ENCODE measurements at places on chromosomes 6 and 20.

- no peak for DNase-seq
Observed at GRCh38 chr6:26554697-26555504, 16.7 kb downstream of the HMGN4 start.

GRCh38 chr20:46237227-46237626 lies 71.1 kb downstream of the CDH22 start:
- no peak for DNase-seq

DNA sequence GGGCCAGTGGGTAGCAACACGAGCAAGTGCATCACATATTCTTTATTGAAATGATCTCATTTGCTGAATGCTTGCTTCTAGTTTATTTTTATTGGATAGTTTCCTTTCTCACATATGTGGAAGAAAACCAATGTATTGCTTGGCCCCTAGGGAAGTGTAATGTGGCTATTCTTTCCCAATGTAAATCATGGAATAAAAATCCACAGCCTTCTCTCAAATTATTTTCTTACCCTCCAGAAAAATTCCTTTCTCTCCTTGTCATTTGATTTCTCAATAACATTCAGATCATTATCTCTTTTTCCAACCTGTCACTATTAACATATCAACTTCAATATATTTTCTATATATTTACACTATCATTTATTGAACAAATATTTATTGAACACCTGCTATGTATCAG lies 51.9 kb upstream of the PTPRK start:
- DNase-seq = no peak

GRCh38 chr6:63745784-63746183 lies 110.2 kb downstream of the PHF3 start:
- no peak for DNase-seq

GRCh38 chr6:2197177-2197671 lies 48.2 kb downstream of the GMDS start:
- DNase-seq = no peak

DNA sequence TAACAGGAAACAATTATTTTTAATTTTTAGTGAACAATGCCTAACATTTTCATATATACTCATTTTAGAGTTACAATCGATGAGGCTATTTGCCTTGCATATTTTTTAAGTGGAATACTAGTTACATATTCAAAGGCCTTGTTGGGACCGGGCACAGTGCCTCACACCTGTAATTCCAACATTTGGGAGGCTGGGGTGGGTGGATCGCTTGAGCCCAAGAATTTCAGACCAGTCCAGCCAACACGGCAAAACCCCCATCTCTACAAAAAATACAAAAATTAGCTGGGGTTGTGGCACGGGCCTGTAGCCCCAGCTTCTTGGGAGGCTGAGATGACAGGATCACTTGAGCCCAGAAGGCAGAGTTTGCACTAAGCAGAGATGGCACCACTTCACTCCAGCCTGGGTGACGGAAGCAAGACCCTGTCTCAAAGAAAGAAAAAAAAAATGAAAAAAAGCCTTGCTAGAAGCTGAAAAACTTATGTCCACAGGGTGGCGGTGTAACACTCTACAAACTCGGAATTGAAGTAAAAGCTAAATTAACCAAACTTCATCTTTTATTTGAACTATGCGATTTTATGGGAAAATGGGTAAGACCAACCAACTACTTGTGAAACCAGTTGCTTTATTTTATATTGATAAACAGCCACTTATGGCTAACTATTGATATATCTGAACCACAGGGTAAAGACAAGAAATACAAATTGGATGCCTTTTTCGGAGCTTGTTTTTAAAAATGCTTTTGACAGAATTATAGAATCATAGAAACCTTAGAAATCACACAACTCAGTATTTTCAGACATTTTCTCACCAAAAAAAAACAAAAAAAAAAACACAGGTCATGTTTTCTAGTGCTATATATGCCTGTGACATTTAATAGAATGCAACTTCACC lies 24.1 kb upstream of the ROS1 start:
- peak; percentile 53 for DNase-seq

- DNase-seq = no peak
Observed at GRCh38 chr6:45898941-45899682, 116.5 kb downstream of the CLIC5 start.

GRCh38 chr20:31856516-31856915 lies 11.1 kb upstream of the FOXS1 start:
- no peak for DNase-seq

DNA sequence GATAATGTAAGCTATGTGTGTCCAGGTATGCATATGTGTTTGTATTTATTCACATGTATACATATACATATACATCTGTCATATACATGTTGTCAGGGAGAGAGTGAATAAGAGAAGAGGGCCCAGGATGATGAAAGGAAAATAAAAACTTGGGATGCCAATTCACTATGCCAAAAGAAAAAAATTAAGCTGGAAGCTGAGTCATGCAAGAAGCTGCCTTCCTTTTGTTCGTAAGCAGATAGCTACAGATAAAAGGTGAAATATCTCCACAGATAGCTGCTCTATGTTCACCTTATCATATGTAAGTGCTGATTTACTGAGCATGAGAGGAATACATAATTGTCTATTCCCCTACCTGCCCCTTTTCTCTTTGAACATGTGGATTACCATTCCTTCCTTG lies 579.9 kb downstream of the EPM2A start:
- no peak for DNase-seq

GRCh38 chr20:9573335-9574151 lies 59.2 kb downstream of the LAMP5 start:
- no peak for DNase-seq

- no peak for DNase-seq
Observed at GRCh38 chr20:45187693-45188092, 13.0 kb downstream of the PI3 start.

GRCh38 chr20:58194175-58194791 lies 34.2 kb downstream of the ANKRD60 start:
- DNase-seq = no peak

DNA sequence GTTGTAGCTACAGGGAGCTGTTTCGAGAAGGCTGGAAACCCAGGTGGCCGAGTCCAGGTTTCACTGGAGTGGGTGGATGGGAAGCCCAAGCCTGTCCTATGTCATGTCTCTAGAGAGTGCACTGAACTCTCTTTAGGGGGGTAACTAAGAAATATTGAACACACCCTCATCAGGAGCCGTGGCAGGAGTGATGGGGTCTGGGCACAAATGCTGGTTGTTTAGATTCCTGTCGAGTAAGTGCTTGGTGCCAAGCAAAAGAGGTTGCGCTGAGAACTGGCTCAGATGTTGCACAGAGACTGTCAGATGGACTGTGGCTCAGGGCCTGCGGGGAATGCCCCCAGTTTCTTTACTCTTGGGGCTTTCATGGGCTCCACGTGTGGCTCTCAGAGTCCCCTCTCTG lies 7.3 kb upstream of the FAM209A start:
- DNase-seq = no peak

DNA sequence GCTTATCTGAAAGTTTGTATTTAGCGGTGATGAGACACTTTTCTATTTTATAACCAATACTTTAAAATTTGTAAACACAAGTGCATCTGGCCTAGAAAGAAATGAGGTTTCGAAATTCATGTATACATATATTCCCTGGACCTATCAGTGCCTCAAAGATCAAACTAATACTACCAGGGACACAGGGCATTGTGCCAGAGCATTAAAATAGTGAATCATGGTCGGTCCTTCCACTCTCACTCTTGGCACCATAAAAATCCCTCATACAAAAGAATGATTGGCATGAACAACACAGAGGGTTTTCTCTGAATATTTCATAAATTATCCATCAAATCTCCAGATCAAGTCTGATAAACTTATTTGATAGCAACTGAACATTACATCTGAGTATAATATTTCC lies 62.0 kb downstream of the MMUT start:
- DNase-seq = no peak

GRCh38 chr6:22668307-22668706 lies 98.9 kb downstream of the HDGFL1 start:
- no peak for DNase-seq

GRCh38 chr6:25975923-25976560 lies 13.4 kb downstream of the TRIM38 start:
- DNase-seq = no peak

DNA sequence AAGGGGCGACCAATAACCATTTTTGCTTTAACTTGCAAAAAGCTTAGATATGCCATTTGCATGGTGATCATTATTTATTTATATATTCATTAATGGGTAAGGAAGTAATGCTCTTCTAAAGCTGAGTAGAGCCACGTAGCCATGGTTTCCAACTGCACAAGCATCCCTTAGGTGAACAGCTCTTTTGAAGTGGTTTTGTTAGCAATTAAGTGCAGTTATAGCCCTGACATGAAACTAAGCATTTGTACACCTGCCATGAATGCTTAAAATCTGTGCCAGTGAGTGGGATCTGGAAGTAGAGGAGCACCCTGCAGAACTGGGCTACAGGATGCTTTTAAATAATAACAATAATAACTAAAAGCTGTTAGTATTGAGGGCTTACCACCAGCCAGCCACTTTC lies 19.1 kb downstream of the TRAF3IP2 start:
- DNase-seq = peak; percentile 39

GRCh38 chr20:33541797-33542196 lies 51.9 kb downstream of the CBFA2T2 start:
- DNase-seq = no peak

DNA sequence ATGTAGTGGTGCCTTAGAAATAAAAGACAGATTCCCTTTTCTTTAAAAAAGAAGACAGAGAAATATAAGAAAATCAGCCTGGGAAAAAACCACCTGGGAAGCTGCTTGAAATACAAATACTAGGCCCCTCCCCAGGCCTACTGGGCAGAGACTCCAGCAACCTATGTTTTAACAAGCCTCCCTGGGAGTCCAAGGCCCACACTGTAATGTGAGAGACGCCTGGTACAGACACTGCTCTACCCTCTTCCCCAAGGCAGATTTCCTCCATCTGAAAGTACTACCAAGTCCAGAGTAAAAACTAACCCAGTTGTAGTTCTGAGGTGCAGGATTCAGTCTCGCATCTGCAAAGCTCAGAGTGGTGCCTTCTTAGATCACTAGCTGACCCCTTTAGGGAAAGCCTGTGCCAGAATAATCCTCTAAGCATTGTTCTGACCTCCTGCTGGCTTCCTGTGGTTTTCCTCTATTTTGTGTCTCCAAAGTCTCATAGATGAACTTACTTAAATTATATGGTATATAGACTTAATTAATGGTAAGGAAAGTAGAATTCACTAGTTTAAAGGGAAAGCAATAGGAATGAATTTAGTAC lies 270.2 kb upstream of the SLC35B3 start:
- no peak for DNase-seq

DNA sequence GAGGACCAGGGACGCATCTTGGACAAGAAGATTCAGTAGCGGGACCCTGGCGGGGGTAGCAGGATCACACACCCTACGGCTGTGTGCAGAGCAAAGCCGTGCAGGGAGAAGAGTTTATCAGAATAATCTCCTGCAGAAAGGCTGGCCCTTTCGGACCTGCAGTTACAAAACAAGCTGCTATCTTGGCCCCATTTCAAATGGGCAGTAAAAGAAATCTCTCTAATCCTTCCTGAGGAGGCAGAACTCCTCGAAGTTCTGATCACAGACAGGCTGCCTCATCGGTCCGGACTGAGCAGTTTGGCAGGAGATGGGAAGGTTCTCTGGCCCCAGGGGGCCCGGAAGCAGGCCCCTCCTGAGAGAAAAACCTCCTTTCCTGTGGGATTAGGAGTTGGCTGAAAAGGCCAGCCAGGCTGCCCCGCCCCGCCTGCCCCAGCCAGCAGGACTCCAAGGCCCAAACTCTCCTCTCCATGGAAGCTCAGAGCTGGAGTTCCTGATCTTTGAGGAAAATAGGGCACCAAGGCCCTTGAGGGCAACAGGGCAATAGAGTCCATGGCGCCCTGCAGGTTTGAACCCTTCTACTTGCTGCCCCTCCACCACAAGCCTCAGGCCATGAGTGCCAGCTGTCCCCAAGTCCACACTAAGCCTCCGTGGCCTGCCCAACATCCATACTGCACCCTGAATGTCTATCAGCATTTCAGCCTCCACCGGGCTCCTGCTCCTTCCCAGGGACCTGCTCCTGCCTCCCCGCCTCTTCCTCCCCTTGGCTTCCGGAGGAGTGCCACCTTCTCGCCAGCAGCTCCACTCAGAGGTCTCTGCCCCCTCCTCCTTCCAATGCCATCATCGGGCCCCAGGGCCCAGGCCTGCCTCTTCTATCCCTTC lies 141.3 kb downstream of the PREX1 start:
- no peak for DNase-seq

- DNase-seq = no peak
Observed at GRCh38 chr6:53937461-53937860, 142.7 kb downstream of the LRRC1 start.

- no peak for DNase-seq
Observed at GRCh38 chr20:58603721-58604120, 47.4 kb upstream of the STX16 start.

DNA sequence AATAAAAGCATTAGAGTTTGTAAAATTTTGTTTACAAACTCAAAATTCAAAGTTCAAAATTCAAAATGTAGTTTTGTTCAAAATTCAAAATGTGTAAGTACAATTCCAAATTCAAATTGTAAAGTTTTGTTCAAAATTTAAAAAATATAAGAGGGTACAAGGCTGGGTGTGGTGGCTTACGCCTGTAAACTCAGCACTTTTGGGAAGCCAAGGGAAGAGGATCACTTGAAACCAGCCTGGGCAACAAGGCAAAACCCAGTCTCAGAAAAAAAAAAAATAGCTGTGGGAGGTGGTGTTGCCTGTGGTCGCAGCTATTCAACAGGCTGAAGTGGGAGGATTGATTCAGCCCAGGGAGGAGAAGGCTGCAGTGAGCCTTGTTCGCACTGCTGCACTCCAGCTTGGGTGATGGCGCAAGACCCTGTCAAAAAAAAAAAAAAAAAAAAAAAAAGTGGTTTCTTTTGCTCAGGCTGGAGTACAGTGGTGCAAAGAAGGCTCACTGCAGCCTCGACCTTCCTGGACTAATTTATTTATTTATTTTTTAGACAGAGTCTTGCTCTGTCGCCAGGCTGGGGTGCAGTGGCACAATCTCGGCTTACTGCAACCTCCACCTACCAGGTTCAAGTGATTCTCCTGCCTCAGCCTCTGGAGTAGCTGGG lies 5.4 kb upstream of the ZBTB12 start:
- DNase-seq = no peak

GRCh38 chr20:2815242-2815900 lies 584 bp downstream of the C20orf141 start:
- DNase-seq = no peak

DNA sequence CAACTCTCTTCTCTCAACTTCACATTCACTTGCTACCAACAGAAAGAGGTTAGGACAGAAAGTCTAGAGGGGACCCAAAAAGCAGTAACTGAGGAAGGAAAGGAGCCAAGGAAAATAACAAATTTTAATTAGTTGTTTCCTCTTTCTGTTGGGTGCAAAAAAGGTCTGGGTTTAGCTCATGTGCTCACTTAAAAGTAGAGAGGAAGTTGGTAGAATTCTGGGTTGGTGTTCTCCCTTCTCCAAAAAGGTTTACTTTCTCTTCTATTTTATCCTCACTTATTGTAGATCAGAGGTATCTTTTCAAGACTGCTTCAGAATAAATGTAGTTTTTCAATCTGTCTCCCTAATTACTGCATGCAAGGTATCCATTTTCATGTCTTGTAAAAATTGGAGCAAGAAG lies 42.8 kb downstream of the MAP3K7 start:
- no peak for DNase-seq

GRCh38 chr20:32487381-32487780 lies 97.8 kb downstream of the NOL4L start:
- no peak for DNase-seq

All from NCI-H1417 treated with DMSO at 0.1 percent for 48 hours (cell line).